Urinary bladder (tissue), 4 donors: ENCODE measurements at places on chromosomes 16 and 17. TPM values are rescaled to one million over a fixed set of nuclear protein-coding genes. Genes with fewer than 3 reads are reported as not detected.

The MYCBPAP gene
- total RNA-seq: 1.3 TPM

The TNRC6A gene
- total RNA-seq: 72.8 TPM

The MYH2 gene
- 1.7 TPM for total RNA-seq

The NLGN2 gene
- total RNA-seq: 8.5 TPM

The DUXB gene
- total RNA-seq: not detected
